Vagina (tissue), 2 donors: ENCODE measurements at places on chromosomes 3 and 15.

GRCh38 chr15:47718497-47719437, 1.5 kb downstream of the SEMA6D start:
- peak overlapping the region; percentile 69 for H3K4me3 ChIP-seq
- peak overlapping the region; percentile 85 for H3K27ac ChIP-seq
- peaks cover 48% of the 10 kb centered on the region for H3K4me1 ChIP-seq
- H3K27me3 ChIP-seq: no peaks in the 10 kb centered on the region
- no peak for DNase-seq

DNA sequence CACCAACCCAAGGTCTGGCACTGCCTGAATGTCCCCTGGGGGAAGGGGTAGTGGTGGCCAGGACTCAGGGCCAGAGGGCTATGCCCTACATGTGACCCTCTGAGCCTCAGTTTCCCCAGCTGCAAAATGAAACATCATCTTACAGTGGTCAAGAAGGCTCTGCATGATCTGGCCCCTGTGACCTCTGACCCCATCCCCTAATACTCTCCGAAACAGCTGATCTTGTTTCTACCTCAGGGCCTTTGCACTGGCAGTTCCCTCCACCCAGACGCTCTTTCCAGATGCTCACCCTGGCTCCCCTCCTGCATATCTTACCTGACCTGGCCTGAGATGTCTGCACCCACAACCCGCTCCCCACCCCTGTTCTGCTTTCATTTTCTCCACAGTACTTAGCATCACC, 21.8 kb downstream of the PLXND1 start:
- H3K36me3 ChIP-seq: no peaks in the 10 kb centered on the region
- DNase-seq: no peak
- H3K27ac ChIP-seq: no peak overlapping the region
- no peaks in the 10 kb centered on the region for H3K27me3 ChIP-seq
- peaks cover 41% of the 10 kb centered on the region for H3K4me1 ChIP-seq
- no peak overlapping the region for H3K4me3 ChIP-seq

DNA sequence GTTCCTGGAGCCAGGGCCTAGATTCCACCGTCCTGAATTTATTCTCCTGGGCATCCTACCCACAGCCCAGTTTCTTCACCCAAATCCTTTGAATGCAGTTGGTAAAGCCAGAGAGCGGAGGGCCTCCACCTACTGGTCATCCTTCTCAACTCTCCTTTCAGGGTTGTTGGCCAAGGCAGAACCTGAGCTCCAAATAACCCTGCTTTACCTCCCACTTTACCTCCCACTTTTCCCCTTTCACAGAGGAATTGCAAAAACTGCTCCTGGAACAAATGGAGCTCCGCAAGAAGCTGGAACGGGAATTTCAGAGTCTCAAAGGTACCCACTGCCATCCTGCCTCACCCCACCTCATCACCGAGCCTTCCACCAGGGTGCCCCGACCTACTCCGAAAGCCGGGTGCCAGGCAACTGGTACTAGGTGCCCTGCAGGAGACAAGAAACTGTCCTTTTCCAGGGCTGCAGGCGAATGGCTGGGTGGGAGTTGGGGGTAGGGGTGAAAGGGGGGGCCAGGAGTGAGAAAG, 6.8 kb downstream of the SKOR1 start:
- DNase-seq: no peak
- H3K36me3 ChIP-seq: no peaks in the 10 kb centered on the region
- no peak overlapping the region for H3K27ac ChIP-seq
- no peak overlapping the region for H3K4me3 ChIP-seq
- H3K4me1 ChIP-seq: peaks cover 67% of the 10 kb centered on the region

DNA sequence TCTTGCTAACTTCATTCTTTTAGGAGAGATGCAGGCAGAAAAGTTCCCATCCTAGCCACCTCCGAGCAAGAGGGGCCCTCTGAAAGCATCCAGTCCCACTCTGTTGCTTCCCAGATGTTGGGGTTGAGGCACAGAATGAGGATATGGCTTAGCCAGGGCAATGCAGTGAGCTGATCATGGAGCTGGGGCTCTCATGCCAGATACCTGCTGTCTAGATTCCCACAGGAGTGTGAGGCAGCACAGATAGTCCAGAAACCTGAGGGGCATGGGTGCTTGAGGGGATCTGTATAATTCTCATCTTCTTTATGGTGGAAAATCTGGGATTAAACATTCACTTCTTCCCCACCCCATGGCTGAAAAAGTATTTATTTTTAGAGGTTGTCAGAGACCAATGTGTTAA, 1.2 kb downstream of the SLC22A13 start:
- no peaks in the 10 kb centered on the region for H3K4me1 ChIP-seq
- H3K27me3 ChIP-seq: no peaks in the 10 kb centered on the region
- no peaks in the 10 kb centered on the region for H3K36me3 ChIP-seq
- H3K4me3 ChIP-seq: no peak overlapping the region
- no peak overlapping the region for H3K27ac ChIP-seq

DNA sequence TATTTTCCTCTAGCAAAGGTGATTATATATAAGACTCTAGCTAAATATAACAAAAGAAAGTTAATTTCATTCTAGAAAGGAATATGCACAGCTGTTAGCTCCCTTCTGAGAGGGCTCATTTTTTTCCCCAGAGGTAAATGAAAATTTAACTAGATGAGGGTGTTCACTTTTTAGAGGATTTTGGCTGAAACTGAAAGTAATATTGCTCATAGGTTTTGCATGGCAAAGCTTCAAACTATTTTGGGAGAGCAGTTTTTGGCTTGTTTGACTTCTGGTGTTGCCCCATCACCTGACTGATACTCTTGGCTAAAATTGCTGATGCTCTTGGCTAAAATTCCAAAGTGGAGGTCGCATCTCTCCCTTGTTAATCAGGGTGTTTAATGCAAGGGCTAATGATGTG, 311.9 kb downstream of the EDEM1 start:
- H3K27me3 ChIP-seq: no peaks in the 10 kb centered on the region
- H3K27ac ChIP-seq: no peak overlapping the region
- no peak overlapping the region for H3K4me3 ChIP-seq
- DNase-seq: no peak
- no peaks in the 10 kb centered on the region for H3K36me3 ChIP-seq
- H3K4me1 ChIP-seq: no peaks in the 10 kb centered on the region

GRCh38 chr3:100516232-100516631, 23.8 kb downstream of the TMEM45A start:
- no peaks in the 10 kb centered on the region for H3K4me1 ChIP-seq
- H3K4me3 ChIP-seq: no peak overlapping the region
- peak overlapping the region; percentile 1 for H3K27ac ChIP-seq
- no peak for DNase-seq
- no peaks in the 10 kb centered on the region for H3K27me3 ChIP-seq

- no peaks in the 10 kb centered on the region for H3K27me3 ChIP-seq
- H3K4me1 ChIP-seq: no peaks in the 10 kb centered on the region
- no peak overlapping the region for H3K27ac ChIP-seq
- H3K4me3 ChIP-seq: no peak overlapping the region
Observed at GRCh38 chr3:40211579-40211978, 97.9 kb upstream of the EIF1B start.

GRCh38 chr3:48428088-48428571, 1.8 kb downstream of the PLXNB1 start:
- H3K27me3 ChIP-seq: no peaks in the 10 kb centered on the region
- H3K4me3 ChIP-seq: peak overlapping the region; percentile 79
- DNase-seq: no peak
- peak overlapping the region; percentile 85 for H3K27ac ChIP-seq
- peaks cover 9% of the 10 kb centered on the region for H3K36me3 ChIP-seq

GRCh38 chr3:100893590-100893989, 99.6 kb downstream of the ABI3BP start:
- no peaks in the 10 kb centered on the region for H3K4me1 ChIP-seq
- no peak overlapping the region for H3K27ac ChIP-seq
- H3K4me3 ChIP-seq: no peak overlapping the region
- no peaks in the 10 kb centered on the region for H3K27me3 ChIP-seq
- DNase-seq: no peak

DNA sequence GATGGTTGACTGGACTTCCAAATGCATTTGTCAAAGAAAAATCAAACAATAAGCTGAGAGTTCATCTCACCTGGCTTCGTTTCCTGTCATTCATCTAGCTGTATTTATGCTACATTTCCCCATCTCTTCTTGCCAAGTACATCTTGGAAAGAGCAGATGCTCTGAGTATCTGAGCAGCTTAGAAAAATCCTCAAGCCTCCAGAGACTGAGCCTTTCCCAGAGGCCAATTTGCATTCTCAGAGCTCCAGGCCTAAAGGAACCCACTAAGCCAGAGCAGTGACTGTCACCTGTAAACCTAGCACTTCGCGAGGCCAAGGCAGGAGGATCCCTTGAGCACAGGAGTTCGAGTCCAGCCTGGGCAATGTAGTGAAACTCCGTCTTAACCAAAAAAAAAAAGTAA, 100.5 kb downstream of the XXYLT1 start:
- H3K27me3 ChIP-seq: no peaks in the 10 kb centered on the region
- H3K36me3 ChIP-seq: no peaks in the 10 kb centered on the region
- no peak overlapping the region for H3K4me3 ChIP-seq
- no peak overlapping the region for H3K27ac ChIP-seq
- H3K4me1 ChIP-seq: peaks cover 12% of the 10 kb centered on the region
- no peak for DNase-seq
